Motor neuron (in vitro differentiated cells): ENCODE measurements at places on chromosomes 1 and 21. TPM values are rescaled to one million over a fixed set of nuclear protein-coding genes. Genes with fewer than 3 reads are reported as not detected.

DNA sequence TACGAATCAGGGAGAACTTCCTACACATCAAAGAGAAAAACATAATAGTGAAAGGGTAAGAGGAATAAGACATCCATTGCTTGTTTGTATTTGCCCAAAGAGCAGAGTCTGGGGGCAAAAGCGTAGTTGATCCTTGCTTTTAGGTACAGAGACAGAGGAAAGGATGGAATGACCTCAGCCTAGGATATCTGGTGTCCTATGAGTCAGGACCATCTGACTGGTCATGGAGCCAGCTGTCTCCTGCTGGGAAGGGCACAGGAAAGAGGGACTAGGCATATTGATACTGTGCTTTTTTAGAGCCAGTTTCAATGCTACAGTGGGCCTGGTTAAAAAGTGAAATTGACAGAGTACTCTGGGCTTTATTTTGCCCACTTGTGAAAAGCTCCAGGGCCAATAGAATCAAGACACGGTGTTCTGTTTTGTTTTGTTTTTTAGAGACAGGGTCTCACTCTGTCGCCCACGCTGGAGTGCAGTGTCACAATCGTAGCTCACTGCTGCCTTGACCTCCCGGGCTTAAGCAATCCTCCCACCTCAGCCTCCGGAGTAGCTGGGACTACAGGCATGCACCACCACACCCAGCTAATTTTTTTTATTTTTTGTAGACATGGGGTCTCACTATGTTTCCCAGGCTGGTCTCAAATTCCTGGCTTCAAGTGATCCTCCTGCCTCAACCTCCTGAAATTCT, 3.2 kb downstream of the PLEKHO1 start:
- ATAC-seq: no peak

Gene RGS1
- 3.1 and 5.3 TPM in 2 replicates for total RNA-seq

Gene RNU1-3
- 2,521 and 3,553 TPM in 2 replicates for total RNA-seq

- peak; percentile 74 for ATAC-seq
These were observed 182.9 kb downstream of the CDC7 start for GRCh38 chr1:91683598-91683951.

Gene SPRR1A
- not detected in 2 replicates for total RNA-seq

DNA sequence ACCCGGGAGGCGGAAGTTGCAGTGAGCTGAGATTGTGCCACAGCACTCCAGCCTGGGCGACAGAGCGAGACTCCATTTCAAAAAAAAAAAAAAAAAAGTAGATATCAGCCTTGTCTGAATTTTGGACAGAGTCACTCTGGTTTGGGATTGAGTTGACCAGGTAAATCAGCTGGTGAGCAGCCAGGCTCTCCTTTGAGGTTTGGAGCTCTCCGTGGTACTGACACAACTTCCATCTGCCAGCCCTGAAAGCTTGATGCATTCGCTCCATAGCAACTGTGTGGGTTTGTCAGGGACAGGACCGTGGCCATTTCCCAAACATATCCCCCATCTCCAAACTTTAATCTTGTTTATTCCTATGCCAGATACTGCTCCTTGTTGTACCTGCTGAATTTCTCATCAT, 155.2 kb downstream of the DMRTA2 start:
- ATAC-seq: no peak

- ATAC-seq: no peak
These were observed 1.9 kb downstream of the BSDC1 start for GRCh38 chr1:32392325-32392724.

Gene FNDC5
- 88.2 and 93.1 TPM in 2 replicates for total RNA-seq

Gene MAP3K7CL
- total RNA-seq: 0.45 TPM in 1 of 2 replicates, not detected in the other
